Adrenal gland (tissue), 19 donors: ENCODE measurements at places on chromosomes 12 and 14. TPM values are rescaled to one million over a fixed set of nuclear protein-coding genes. Genes with fewer than 3 reads are reported as not detected.

FZD10 gene
- 0.07 TPM for total RNA-seq

CACNA1C gene
- total RNA-seq: 1.4 TPM

NELL2 gene
- 18.5 TPM for total RNA-seq

GALNT9 gene
- 0.57 TPM for total RNA-seq
